Upper lobe of left lung (tissue), 6 donors: ENCODE measurements at places on chromosomes 4 and X. TPM values are rescaled to one million over a fixed set of nuclear protein-coding genes. Genes with fewer than 3 reads are reported as not detected.
A peak's percentile ranks its signal among the peaks of the same experiment; 100 is the strongest.

Gene ZNF157
- total RNA-seq = not detected

Gene GLRA3
- total RNA-seq = not detected

GRCh38 chrX:24464836-24465531 is at the start of gene PDK3:
Gene PDK3, plus strand, starts transcription at chrX:24465286. Its CDS starts 170 bp downstream, at chrX:24465456.
- H3K27me3 ChIP-seq = no peaks in the 10 kb centered on the region
- peak within 1 kb of the TSS; percentile 89 for H3K27ac ChIP-seq
- DNase-seq = peak; percentile 86
- H3K36me3 ChIP-seq = no peaks in the 10 kb centered on the region

Gene PAGE2
- not detected for total RNA-seq

GRCh38 chrX:151984328-151984727 is 9.9 kb upstream of the GABRE start:
- no peak overlapping the region for H3K4me3 ChIP-seq
- no peaks in the 10 kb centered on the region for H3K4me1 ChIP-seq
- DNase-seq = no peak
